ENCODE measurements at places on chromosomes 4 and X.

DNA sequence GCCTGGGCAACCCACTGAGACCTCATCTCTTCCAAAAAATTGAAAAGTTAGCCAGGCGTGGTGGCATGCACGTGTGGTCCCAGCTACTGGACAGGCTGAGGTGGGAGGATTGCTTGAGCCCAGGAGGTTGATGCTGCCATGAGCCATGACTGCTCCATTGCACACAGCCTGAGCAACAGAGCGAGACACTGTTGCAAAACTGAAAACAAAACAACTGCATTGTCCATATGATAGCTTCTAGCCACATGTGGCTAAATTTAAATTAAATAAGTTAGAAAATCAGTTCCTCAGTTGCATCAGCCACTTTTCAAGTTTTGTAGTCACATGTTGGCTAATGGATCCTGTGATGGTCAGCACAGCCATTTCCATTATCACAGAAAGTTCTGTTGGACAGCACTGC is 67.9 kb downstream of the GAB1 start:
- peak; percentile 42 for DNase-seq

GRCh38 chr4:61320631-61321030 is 120.5 kb downstream of the ADGRL3 start:
- no peak for DNase-seq

GRCh38 chrX:34848281-34848680 is 94.3 kb upstream of the FAM47B start:
- peak; percentile 50 for DNase-seq

- DNase-seq = peak; percentile 9
These were observed 126.9 kb upstream of the NRK start for GRCh38 chrX:105695451-105695850.

GRCh38 chr4:55819634-55820033 is at the start of gene EXOC1L:
TSS of gene EXOC1L (plus strand) at chr4:55819790. CDS start at chr4:55820027, 237 bp downstream.
- peak; percentile 43 for DNase-seq

DNA sequence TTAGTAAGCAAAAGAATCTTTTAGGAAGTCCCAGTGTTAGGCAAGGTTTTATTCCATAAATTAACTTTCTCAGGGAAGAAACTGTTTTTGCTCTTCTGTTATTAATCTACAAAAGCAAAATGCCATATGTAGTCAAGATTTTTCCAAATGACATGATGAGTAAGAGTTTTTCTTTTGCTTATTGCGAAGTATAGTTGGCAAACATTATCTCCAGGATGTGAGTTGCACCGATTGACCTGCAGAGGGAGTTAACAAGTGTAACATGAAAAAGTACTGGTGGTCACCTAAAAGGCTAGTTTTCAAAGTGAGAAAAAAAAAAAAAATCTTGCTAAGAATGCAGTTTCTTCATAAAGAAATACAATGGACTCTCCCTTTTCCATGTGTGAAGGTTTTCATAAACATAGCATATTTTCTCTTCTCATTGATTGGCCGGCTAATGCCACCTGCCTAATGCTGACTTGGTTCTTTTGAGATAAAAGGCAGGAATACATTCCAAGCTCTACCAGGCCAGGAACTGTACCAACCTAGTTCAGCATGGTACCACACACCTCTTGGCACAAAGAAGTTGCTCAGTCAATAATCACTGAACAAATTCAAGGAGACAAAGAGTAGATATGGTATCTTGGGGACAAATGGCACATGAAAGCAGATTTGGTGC is 100.2 kb downstream of the LNX1 start:
- peak; percentile 83 for DNase-seq
